CD4-positive, CD25-positive, alpha-beta regulatory T cell (primary cell): ENCODE measurements at places on chromosomes 6 and 20. TPM values are rescaled to one million over a fixed set of nuclear protein-coding genes. Genes with fewer than 3 reads are reported as not detected.

Gene ZDHHC14
- polyA plus RNA-seq = 0.59 TPM

Gene TAAR5
- polyA plus RNA-seq = not detected

Gene FAM83B
- polyA plus RNA-seq = not detected

Gene SLC13A3
- polyA plus RNA-seq = not detected

Gene RBBP8NL
- not detected for polyA plus RNA-seq

Gene EMILIN3
- not detected for polyA plus RNA-seq

Gene TMEM170B
- 0.16 TPM for polyA plus RNA-seq

Gene SLC35D3
- polyA plus RNA-seq = not detected

Gene LGSN
- not detected for polyA plus RNA-seq

Gene DEFB125
- polyA plus RNA-seq = not detected

Gene SLC22A16
- polyA plus RNA-seq = not detected

Gene TSBP1
- polyA plus RNA-seq = not detected

Gene RAMACL
- polyA plus RNA-seq = 0.35 TPM

Gene NINL
- 0.42 TPM for polyA plus RNA-seq

Gene OR2H2
- not detected for polyA plus RNA-seq

Gene LRP11
- polyA plus RNA-seq = 1.2 TPM

Gene FAM83C
- not detected for polyA plus RNA-seq

Gene SCGN
- not detected for polyA plus RNA-seq

Gene ZBTB12
- polyA plus RNA-seq = not detected

Gene LKAAEAR1
- polyA plus RNA-seq = 0.42 TPM

Gene NKAIN2
- not detected for polyA plus RNA-seq

Gene MDFI
- polyA plus RNA-seq = not detected

Gene SSTR4
- polyA plus RNA-seq = not detected

Gene GABBR1
- polyA plus RNA-seq = 1.7 TPM

Gene CLPSL1
- not detected for polyA plus RNA-seq

Gene SIRPA
- not detected for polyA plus RNA-seq

Gene DUSP15
- not detected for polyA plus RNA-seq

Gene BNIP5
- not detected for polyA plus RNA-seq
